ENCODE measurements at places on chromosomes 7 and 10.

DNA sequence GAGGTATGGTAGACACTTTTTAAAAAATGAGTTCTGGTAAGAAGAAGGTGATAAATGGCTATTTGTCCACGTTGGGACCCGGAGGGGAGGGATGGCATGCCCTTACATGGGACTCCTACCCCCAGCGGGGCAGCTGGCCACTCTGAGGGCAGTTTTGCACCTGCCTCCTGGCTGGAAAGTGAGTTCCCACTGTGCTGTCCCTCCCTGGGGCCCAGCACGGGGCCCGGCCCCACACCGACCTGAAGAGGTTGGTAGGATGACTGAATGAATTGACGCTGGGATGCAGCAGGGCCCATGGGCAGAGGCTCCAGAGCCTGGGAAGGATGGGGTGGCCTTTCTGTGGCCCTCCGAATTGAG is 601 bp upstream of the AEBP1 start:
- DNase-seq = no peak

GRCh38 chr7:92303761-92304160 is 58.0 kb downstream of the ANKIB1 start:
- no peak for DNase-seq

DNA sequence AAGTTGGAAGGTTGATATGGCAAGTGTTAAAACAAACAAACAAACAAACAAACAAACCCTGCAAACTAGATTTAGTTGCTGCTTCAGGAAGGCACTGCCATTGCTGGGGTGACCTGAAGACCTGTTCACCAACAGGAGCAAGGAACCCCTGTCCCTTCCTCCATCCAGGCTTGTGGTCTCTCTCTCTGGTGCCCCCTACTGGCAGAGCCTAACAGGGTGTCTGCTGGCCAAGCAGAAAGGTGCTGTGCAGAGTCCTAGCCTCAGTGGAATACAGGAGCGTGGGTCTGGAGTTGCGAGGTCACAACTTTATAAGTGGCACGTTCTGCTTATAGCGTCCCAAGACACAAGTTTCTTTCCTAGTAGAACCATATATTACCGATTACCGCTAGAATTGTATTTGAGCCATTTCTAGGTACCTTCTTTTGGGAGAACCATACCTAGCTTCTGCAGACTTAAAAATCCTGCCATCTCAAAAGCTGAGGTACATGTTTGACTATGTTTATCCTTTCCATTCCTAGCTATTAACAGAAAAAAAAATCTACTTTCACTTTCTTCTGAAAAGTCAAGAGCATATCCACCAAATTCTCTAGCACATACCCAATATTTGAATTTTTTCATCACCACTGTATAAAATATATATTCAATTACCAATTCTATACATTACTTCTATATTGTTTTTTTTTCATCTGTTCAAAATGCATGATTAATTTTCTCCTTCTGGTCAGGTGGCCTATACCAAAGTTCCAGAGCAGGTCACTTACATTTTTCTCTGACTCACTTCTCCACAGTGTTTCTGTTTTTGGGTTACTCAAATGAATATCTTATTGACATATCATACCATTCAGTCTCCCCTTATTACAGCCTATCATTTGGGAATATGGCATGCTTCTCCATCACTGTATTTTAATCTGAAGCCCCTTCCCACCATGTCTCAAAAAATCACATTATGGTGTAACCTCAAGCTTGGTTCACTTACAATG is 29.1 kb upstream of the CALD1 start:
- no peak for DNase-seq

DNA sequence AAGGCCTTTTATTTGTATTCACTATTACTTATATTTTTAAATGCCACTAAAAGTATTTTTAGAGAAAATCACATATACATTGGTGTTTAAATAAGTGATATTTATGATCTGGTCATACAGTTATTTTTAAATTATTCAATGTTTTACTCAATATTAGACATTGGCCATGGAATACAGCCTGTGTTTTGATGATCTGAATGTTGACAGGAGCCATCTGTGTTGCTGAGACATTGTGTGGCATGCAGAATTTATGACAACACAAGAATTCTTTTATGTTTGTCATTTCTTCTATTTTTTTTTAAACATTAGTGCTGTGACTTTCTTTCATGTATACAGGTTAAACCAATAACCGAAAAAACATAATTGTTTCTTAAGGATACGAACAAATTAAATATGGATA is 156.2 kb downstream of the CCSER2 start:
- DNase-seq = no peak

- DNase-seq = no peak
Measured at GRCh38 chr10:47378606-47379444, 5.3 kb downstream of the ZNF488 start.

DNA sequence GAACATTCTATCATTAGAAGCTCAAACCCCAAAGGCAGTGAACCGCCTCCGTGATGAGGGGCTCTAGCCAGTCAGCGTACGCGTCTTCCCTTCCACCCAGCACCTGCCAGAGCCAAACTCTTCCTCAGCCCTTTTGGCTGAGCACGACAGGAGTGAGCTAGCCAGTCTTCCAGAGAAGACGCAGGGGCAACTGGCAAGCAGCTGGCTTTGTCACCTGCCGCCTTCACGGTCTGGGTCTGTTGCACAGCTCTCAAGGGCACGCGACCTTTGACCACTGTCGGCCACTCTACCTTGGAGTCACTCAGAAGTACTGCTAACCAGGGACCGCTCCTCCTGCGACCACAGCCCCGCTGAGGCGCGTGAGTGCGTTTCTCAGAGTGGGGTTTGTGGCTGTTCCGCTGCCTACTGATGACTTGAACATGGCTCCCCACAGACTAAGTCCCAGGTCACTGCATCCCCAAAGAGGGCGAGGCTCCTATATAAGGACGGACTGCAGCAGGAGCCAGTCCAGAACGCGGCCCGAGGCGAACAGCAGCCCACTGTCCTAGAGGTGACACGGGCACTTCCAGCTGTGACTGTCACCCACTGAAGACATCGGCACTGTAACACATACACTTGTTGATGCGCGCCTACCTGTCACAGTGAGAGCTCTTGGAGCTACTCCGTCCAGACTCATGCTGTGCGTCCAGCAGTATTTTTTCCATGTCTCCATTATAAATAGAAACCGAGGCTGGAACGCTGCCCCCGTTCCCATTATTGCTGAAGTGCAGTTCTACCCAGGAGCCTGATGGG is 8.4 kb downstream of the BNIP3 start:
- DNase-seq = no peak

DNA sequence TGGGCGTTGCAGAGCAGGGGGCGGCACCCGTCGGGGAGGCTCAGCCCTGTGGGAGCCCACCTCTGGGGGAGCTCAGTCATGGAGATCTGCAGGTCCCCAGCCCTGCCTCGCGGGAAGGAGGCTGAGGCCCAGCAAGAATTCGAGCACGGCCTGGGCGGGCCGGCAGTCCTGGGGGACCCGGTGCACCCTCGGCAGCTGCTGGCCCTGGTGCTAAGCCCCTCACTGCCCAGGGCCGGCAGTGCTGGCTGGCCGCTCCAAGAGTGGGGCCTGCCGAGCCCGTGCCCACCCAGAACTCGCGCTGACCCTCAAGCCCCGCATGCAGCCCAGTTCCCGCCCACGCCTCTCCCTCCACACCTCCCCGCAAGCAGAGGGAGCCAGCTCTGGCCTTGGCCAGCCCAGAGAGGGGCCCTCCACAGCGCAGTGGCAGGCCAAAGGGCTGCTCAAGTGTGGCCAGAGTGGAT is 76.2 kb downstream of the TMEM26 start:
- no peak for DNase-seq

GRCh38 chr7:115728518-115728917 is 302.0 kb downstream of the TFEC start:
- no peak for DNase-seq

GRCh38 chr10:131689954-131690757 is 210.7 kb upstream of the PPP2R2D start:
- no peak for DNase-seq

- no peak for DNase-seq
Measured at GRCh38 chr10:26441491-26442214, 3.5 kb downstream of the APBB1IP start.

DNA sequence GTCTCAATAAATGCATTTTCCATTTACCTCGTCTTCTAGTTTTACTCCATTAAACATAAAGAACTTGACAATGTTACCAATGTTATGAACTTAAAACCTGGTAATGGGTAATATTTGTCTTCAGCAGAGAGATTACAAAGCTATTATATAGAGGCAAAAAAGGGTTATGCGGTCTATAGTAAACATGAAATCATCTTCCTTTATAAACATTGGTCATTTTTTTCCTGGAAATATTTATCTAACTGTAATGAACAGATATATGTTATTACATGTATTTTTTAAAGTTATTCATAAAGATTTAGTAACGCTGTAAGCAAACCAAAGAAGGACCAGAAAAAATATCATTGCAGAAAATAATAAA is 1.3 kb downstream of the VWDE start:
- DNase-seq = no peak

GRCh38 chr7:67550801-67551436 is 554.3 kb downstream of the TYW1 start:
- DNase-seq = no peak

DNA sequence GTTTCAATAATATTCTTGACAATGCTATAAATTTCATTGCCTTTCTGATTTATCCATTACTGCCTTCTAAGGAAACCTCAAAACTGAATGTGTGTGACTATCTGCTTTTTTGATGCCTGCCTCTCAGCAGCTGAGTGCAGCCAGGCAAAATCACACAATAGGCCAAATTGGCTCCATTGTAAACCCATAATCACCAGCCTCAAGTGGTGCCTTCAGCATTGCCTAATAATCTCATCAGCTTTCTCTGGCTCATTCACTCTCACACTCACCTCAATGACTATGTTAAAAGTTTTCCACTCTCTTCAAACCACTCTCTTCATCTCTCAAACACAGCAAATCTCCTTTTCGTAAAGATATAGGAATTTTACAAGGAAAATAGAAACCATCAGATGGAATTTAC is 182.5 kb upstream of the COL1A2 start:
- no peak for DNase-seq

- DNase-seq = peak; percentile 98
Measured at GRCh38 chr7:91264046-91264923, at the start of gene FZD1. Gene FZD1 (plus strand): TSS chr7:91264433. CDS start chr7:91264881, 448 bp downstream.

- no peak for DNase-seq
Measured at GRCh38 chr10:77187376-77187999, 450.1 kb downstream of the KCNMA1 start.

DNA sequence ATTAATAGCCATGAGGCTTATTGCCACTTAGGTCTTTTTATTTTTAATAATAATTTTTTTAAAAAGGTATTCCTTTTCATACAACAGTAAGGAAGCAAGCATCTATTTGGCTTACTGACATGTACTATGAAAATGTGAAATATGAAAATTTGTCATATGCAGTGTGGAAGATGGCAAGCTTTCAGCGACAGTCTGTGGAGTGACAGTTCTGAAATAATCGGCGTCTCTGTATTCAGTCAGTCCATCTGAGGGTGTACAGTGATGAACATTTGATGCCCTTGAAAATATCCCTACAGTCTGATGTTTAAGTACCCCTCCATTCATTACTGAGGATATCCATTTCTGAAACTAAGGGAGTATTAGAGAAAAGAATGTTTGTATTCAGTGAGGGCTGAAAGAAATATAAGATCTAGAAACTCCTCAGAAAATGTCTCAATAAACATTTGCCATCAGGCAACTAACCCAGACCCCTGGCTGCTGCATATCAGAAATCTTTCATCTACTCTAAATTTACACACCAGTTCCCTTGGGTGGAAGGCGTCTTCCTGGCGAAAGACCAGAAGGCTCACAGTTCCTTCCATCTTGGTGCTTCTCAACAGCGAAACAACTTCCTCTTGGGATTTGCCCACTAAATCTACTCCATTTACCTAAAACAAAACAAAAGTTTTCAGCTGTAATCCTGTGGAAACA is 440.6 kb downstream of the PARD3 start:
- no peak for DNase-seq

DNA sequence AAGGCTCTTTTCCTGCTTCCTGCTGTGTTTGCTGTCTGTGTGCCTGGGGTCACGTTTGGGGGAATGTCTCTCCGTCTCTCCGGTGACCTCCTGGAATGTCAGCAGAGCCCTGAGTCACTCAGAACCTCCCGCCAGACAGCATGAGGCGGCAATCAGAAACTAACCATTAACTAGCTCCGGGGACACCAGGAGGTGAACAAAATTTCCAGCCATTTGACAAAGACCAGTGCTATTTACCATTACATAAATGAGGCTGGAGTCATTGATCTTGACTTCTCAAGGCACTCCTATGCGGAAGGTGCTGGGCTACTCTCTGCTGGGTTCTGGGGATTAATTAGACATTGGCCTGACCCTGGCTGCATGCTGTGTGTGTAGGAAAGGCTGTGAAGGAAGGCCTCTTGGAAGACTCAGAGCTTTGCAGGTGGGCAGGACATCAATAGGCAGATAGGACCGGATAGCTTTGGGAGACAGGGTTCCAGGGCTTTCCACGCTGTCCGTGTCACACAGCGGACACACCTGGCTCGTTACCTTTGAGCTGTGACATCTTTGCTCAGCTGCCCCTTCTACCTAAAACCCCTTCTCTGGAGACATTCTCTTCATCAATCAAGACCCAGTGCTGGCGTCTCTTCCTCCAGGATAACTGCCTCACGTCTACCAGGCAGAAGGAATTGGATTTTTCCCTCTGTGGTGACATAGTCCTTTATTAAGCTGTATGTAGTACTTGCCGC is 77.0 kb downstream of the PFKFB3 start:
- peak; percentile 51 for DNase-seq

DNA sequence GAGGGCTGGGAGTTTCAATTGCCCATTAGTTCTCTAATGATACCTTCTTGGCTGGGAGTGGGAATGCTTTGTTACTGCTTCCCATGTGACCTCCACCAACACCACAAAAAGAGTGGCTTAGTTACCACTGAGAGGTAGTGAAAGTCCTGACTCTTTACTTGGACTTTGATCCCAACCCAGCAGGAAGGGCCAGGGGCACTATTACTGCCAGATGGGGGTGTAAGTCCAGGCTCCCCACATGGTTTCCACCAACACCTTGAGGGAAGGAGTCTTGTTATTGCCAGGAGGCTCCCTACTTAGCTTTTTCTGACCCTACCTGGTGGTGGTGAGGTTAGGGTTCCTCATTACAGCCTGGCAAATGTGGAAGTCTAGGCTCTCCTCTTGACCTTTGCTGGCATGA is 11.4 kb downstream of the GGCT start:
- DNase-seq = no peak

- DNase-seq = no peak
Measured at GRCh38 chr10:102408131-102408727, 10.4 kb downstream of the PSD start.

DNA sequence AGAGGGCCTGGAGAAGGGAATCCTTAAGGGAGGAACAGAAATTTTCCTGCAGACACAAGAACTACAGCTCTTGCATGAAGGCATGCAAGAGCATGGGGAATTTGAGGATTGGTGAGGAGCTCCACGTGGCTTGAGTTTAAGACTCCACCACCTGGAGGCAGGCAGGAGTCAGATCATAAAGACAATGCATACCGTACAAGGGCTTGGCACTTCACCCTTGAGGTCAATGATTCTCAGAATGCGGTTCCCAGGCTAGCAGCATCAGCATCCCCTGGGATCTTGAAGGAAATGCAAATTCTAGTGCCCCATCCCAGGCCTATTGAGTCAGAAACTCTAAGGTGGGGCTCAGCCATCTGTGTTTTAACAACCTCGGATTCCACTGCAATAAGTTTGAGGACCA is 143.8 kb downstream of the C7orf25 start:
- DNase-seq = no peak

Measured in urothelium cell line (cell line).